ENCODE measurements at places on chromosomes 16 and 17.
A peak's percentile ranks its signal among the peaks of the same experiment; 100 is the strongest.

DNA sequence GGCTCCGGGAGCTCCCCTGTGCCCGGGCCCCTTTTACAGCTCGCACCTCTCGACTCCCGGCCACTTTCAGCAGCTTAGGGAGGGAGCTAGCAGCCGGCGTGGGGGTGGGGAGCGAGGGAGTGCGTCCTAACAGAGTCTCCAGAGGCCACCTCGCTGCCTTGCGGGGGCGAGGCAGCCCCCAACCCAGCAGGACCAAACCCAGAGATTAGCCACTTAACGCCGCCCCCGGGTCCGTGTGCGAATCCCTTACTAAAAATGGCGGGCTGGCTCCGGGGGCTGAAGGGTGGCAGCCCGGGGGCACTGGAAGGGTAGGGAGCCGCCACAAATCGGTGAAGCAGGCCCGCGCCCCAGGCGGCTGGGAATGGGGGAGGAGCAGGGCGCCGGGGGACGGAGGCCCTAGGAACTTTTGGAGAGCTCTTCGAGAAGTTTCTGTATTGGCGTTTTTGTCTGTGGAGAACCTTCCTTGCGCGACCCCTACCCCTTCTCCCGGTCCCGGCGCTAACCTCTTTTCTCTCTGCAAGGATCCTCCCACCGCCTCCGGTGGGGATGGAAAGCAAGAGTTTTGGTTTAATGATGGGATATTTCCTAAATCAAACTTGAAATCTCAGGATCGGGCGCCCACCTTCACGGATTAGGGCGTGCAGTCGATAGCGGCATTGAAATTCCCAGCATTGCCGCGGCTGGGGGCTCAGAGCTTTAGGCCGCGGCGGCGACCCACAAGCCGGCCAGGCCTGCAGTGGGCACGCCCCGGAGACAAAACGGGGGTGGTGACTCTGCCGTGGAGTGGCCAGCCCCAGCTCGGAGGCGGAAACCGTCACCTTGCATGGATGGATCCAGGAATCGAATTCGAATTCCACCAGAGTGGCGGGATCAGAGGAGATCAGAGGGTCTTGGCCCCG, 793 bp upstream of the IRX3 start:
- peak overlapping the region; percentile 10 for H3K27ac ChIP-seq
- DNase-seq, result peak; percentile 20
- peaks cover 10% of the 10 kb centered on the region for H3K36me3 ChIP-seq
- H3K27me3 ChIP-seq, result peaks cover 92% of the 10 kb centered on the region
- H3K4me3 ChIP-seq, result peak overlapping the region; percentile 47

- H3K27ac ChIP-seq, result no peak overlapping the region
- no peak for DNase-seq
- H3K4me3 ChIP-seq, result peak overlapping the region; percentile 62
- H3K36me3 ChIP-seq, result peaks cover 71% of the 10 kb centered on the region
- no peaks in the 10 kb centered on the region for H3K27me3 ChIP-seq
Observed at GRCh38 chr17:82023447-82024241, 539 bp downstream of the LRRC45 start.

- peak; percentile 63 for DNase-seq
- peaks cover 5% of the 10 kb centered on the region for H3K4me1 ChIP-seq
- H3K27ac ChIP-seq, result no peak overlapping the region
- H3K27me3 ChIP-seq, result no peaks in the 10 kb centered on the region
- no peaks in the 10 kb centered on the region for H3K36me3 ChIP-seq
- H3K4me3 ChIP-seq, result no peak overlapping the region
Observed at GRCh38 chr17:9291912-9292560, 270.7 kb downstream of the NTN1 start.

- H3K27me3 ChIP-seq, result no peaks in the 10 kb centered on the region
- no peak overlapping the region for H3K4me3 ChIP-seq
- H3K27ac ChIP-seq, result no peak overlapping the region
- no peaks in the 10 kb centered on the region for H3K36me3 ChIP-seq
- DNase-seq, result no peak
Observed at GRCh38 chr16:31253642-31254045, 6.1 kb upstream of the ITGAM start.

Data from spinal cord (tissue), 10 donors.